Stimulated activated CD4-positive, alpha-beta T cell treated with anti-CD3 and anti-CD28 coated beads, TNF-alpha, amount 100 ng/mL, for 24 hours (primary cell): ENCODE measurements at places on chromosomes 13 and 19.

- DNase-seq = no peak
Measured at GRCh38 chr19:46787331-46788261, 798 bp downstream of the SLC1A5 start.

GRCh38 chr13:67229481-67230403, at the start of gene PCDH9:
Gene PCDH9, minus strand, starts transcription at chr13:67230336. Its CDS starts 1,896 bp downstream, at chr13:67228440.
- no peak for DNase-seq

- DNase-seq = no peak
Measured at GRCh38 chr13:47455626-47456025, 545.4 kb downstream of the SUCLA2 start.

- DNase-seq = no peak
Measured at GRCh38 chr19:5801796-5802619, 2.9 kb upstream of the NRTN start.

- DNase-seq = no peak
Measured at GRCh38 chr19:329876-330275, 14.7 kb downstream of the MIER2 start.
